ENCODE measurements at places on chromosomes 7 and 10.

GRCh38 chr10:114281461-114281860, 42.4 kb downstream of the VWA2 start:
- DNase-seq: no peak

GRCh38 chr7:70770154-70770553, 361.8 kb upstream of the GALNT17 start:
- DNase-seq: no peak

DNA sequence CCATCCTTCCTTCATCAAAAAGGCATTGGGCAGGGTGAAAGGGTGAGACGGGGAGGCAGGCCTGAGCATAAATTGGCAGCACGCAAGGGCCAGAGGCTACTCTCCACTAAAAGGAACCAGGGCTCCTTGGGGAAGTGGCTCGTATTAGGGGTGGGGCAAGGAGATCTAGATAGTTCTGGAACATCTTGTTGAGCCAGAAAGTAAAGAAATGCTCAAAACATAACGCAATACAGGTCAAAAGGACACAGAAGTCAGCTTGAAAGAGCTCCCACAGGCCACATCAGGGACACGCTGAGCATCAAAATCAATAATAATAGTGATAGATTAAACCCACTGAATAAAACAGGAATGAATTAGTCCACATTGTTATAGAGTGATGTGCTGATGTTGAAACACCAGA, 203.1 kb downstream of the ELMO1 start:
- no peak for DNase-seq

GRCh38 chr10:30454744-30455510, 20.9 kb downstream of the MAP3K8 start:
- DNase-seq: peak; percentile 97

GRCh38 chr10:65340340-65340739, 1585.5 kb upstream of the LRRTM3 start:
- DNase-seq: no peak

DNA sequence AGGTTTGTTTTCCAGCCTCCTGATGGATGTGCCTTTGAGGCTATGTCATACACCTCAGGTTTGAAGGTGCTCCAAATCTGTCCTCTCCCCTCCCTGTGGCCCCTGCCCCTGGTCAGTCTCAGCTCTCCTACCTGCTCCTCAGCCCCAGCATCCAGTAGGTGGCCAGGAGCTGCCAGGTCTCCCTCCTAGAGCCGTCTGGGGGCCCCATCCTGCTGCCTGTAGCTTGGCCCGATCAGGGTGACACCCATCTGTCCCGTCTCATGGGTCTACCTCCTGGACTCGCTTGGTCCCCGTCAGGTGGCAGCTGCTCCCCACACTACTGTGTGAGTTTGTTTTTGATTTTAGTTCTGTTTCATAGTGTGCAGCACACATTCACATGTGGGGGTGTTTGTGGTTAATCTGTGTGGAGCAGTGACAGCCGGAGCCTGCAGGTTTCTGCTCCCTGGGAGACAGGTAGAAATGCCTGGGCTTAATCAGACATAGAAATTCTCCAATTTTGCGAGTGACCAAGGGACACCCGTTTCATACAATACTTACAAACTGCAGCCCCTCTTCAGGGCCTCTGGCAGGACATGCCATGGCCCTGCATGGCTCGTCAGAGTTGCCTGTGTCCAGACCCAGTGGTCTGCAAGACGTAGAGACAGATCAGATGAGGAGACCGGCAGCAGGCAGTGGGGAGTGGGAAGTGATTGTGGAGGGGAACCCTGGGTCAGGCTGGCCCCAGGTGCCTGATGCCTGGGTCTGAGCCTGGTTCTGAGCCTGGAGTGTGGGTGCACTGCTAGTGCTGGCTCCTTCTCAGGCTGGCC, 17.1 kb downstream of the ADCY1 start:
- no peak for DNase-seq

GRCh38 chr10:31157123-31158010, 125.7 kb upstream of the ZNF438 start:
- DNase-seq: peak; percentile 90

- DNase-seq: peak; percentile 60
Observed at GRCh38 chr7:113179313-113179712, 61.0 kb upstream of the SMIM30 start.

GRCh38 chr10:60870803-60871202, 73.2 kb downstream of the RHOBTB1 start:
- no peak for DNase-seq

DNA sequence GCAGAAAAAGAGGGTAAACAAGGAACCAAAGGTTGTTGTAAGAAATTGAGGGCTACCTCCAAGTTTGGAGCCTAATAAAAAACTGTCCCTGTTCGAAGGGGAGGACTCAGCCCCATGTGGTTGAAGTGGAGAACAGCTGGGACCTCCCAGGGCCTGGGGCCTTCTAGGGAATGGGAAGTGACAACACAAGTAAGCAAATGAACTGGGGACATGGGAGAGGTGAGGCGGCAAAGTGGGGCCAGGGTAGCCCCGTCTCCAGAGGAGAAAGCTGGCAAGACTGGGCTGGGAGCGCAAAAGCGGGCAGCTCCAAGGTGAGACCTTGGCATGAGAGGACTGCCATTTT, 198.1 kb downstream of the ZNF438 start:
- DNase-seq: no peak

DNA sequence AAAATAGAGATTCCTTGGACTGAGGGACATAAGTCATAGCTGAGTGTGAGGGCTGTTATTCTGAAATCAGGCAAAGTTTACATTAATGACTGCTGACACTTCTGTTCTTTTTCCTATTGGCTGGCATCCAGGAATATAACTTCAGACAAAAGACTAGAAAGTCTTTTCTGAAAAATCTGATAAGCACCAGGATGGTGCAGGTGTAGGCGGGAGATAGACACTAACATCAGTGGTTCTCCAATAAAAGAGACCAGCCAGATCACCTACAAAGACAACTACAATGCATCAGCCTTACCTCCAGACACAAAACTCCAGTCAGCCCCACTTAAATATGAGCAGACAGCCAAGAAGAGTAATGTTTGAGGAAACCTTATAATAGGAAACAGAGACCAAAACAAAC, 168.3 kb upstream of the LRGUK start:
- DNase-seq: no peak

DNA sequence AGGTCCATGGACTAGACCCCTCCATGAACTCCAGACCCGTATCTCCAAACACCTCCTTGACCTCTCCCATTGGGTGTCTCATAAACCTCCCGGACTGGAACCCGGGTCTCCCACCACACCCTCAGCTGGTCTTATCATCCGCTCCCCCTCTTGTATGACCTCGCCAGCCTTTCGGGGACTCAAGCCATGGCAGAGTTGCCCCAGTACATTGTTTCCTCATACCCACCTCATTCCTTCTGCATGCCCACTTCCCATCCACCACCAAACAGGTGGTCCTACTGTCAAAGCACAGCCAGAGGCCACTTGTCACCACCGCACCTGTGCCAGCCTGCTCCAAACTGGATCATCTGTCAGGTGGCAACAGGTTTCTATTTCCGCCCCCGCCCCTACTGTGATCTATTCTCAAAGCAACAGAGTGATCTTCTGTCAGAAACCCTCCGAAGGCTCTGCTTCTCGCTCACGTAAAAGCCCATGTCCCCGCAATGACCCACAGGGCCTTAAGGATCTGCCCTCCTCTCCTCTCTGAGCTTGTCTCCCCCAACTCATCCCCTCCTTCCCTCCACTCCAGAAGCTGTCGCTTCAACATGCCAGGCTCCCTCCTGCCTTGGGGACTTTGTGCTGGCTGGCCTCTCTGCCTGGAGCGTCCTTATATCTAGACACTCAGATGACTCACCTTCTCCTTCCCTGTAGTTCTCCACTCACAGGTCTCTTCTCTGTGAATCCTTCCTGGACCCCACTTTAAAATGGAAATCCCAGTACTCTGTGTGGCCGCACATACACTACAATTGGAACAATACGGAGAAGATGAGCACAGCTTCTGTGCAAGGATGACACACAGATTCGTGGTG, 22.8 kb upstream of the PRKAG2 start:
- DNase-seq: no peak

DNA sequence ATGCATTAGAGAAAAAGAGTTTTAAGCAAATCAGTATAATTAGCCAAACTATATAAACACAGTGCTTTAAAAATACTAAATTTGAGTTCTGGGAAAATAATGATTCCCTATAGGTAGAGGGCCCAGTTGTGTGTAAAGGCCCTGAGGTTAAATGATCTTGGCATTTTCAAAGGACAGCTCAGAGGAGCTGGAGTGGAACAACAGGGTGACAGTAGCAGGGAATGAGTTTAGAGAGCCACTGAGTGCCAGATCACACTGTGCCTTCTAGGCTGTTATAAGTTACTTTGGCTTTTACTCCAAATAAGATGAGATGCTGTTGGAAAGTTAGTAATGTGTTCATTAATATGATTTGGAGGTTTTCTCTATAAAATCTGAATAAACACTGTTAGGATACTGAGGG, 34.6 kb downstream of the VWDE start:
- DNase-seq: no peak

DNA sequence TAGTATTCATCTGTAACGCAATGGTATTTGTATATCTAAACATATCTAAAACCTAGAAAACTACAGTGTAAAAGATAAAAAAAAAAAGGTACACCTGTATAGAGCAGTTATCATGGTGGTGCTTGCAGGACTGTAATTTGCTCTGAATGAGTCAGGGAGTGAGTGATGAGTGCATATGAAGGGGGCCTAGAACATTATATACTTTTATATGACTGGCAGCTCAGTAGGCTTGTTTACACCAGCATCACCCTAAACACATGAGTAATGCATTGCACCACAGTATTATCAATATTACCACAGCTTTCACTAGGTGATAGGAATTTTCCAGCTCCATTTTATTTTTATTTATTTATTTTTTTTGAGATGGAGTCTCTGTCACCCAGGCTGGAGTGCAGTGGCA, 40.8 kb downstream of the TRIM24 start:
- no peak for DNase-seq

DNA sequence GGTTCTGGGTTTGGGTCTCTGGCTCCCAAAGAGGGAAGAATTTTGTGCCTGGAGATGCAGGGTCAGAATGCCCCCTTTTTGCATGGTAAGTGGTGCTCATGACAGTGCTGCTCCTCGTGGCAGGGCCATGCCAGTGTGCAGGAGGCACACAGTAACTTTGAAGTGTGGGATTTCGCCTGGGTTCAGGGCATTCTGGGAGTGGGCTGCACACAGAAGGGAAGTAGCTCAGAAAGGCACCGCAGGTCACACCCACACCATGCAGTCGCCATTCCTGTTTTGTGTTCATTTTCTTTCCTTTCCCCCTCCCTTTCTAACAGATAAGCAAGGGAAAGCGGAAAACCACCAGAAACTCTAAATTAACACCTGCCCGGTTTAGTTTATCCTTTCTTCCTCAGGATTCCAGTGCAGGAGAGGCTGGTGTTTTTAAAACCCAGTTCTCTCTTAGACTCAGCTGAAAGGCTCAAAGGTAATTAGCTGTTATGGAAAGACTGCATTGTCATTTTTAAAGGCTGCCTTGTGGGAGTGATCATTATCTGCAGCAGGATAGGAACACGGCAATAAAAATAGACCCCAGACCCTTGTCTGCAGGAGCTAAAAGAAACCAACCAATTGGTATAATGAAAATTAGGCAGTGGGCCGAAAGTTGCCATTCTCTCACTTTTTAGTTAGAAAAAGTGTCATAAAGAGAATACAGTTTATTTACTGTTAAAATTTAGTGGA, 50.2 kb downstream of the EEPD1 start:
- no peak for DNase-seq

DNA sequence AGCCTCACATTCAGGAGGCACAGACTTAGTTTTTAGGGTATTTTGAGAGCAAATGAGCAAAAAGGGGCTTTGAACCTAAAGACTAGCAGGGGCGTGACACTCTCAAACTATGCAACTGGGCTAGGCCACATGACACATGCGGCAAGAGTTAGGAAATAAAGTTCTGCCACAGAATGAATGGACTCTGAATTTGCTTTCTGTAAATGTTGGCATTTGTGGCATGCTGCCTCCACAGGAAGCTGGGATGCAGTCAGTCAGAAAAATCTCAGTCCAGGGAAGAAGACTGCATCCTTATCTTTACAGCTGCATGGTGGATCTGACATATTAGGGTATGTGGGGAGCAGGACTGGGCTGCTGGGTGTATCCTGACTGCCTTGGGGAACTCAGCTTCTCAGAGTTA, 181.0 kb downstream of the COBL start:
- DNase-seq: peak; percentile 38

- DNase-seq: no peak
Observed at GRCh38 chr10:13848520-13849445, 262.0 kb downstream of the PRPF18 start.

DNA sequence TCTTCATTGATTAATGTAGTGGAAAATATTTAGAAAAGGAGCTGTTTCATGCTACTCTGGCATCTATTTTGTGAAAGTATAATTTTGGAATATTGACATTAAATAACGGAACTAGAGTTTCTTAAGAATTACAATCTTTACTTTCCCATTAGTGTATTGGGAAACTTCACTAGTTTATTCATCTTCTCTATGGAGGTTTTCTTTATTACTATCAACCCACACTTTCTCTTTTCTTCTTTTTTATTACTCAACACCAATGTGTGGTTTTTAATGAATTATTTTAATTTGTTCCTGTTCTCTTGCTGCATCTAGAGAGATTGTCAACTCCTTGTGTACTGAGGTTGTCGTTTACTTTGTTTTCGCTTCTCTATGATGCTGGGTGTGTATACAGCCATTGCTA, 20.4 kb upstream of the ITGB8 start:
- DNase-seq: no peak

DNA sequence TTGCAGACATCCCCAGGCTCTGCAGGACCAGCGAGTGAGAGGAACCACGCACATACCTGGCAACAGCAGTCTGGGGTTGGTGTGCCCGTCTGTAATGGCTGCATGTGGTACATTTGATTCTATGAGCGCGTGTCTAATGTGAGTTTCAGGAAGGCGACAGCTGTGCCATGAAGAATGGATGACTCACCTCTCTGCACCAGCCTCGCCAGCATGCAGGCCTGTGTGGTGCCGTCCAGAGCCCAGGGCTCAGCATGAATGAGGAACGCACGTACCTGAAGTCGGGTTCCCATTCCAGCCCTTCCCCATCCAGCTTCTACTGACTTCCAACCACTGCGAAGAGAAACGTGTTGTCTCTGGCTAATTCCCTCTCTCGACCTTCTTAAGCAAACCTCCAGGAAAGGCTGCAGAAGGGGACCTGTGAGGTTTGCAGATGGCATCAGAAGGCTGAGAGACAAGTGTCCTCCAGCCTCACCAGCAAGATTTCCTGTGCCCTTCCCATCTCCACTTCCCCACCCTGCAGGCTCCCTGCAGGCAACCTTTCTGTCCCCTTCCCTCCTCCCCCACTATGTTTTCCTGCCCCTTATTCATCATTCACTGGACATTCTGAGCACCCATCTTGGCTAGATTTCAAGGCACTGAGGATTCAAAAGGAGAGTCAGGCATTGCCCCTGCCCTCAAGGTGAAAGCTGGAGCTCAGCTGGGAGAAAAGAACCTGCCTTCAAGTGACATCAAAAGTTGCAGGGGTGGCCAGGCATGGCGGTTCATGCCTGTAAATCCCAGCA, 54.3 kb downstream of the ASB13 start:
- DNase-seq: no peak

Data from fibroblast of skin of scalp (primary cell).